ENCODE measurements at places on chromosomes 3 and 15.
A peak's percentile ranks its signal among the peaks of the same experiment; 100 is the strongest.

DNA sequence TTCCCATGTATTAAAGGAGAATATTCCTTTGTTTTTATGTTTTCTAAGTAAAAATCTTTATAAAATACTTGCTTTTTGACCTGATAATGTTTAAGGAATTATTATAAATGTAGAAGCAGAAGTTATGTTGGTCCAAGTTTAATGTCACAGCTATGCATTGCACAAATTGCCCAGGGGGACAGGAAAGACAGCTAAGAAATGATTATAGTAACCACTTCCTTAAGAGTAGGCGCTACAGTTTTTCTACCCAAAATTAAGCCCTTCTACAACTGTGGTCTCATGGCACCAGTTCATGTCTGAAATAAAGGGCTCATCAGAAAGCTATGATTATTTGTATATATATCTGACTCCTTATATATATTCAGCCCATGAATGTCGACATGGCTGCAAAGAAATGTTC is 176.4 kb downstream of the GBE1 start:
- DNase-seq, result no peak

- peak; percentile 75 for DNase-seq
Observed at GRCh38 chr3:41323467-41324155, 124.3 kb downstream of the CTNNB1 start.

GRCh38 chr3:10505050-10505790 is at the start of gene ATP2B2:
Gene ATP2B2, minus strand, starts transcription at chr3:10505586. Its CDS starts 56,043 bp downstream, at chr3:10449543.
- DNase-seq, result peak; percentile 83

DNA sequence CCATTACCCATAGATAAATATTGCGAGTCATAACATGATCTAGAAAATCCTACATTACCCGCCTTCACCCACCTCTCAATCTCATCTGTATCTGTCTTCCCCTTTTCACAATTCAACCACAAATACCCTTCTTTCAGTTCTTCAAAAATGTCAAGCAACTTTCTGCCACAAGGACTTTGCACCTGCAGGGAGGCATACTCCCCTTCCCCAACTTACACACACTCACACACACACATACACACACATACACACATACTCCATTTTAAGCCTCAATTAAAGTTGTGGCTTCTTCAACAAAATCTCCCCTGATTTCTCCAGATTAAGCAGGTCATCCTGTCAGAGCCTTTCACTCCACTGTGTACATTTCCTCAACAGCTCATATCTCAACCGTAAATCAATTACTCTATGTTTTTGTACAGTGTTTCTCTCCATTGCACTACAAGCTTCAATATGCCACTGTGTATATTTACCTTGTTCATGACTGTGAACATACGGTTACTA is 33.1 kb upstream of the CCDC50 start:
- no peak for DNase-seq

GRCh38 chr3:117393119-117393518 is 683.5 kb downstream of the TUSC7 start:
- DNase-seq, result no peak

DNA sequence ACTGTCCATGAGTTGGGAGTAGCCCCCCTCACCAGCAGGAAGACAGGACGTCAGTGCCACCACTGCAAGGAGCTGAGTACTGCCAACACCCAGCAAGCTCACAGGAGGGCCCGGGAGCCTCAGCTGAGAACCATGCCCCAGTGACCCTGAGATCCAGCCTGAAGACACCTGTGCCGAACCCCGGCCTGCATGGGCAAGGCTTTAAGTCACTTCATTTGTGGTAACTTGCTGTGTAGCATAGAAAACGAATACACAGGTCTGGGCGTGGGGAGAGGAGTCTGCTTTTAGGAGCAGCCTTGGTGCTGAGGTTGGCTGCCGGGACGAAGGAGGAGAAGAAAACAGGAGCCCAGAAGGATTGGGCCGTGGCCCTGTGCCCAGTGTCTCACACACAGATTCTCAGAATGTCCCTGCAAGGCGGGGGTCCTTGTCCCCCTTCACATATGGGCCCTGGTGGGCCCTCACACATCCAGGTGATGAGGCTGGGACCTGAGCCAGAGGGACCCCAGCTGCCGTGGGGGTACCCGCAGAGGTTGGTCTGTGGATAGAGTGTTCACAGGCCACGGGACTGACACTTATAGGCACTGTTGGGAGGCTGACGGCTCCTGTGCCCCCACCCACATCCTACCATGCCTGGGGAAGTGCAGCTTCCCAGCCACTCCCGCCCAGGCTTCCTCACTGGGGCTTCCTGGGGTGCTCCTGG is 85.3 kb downstream of the PLXNA1 start:
- no peak for DNase-seq

DNA sequence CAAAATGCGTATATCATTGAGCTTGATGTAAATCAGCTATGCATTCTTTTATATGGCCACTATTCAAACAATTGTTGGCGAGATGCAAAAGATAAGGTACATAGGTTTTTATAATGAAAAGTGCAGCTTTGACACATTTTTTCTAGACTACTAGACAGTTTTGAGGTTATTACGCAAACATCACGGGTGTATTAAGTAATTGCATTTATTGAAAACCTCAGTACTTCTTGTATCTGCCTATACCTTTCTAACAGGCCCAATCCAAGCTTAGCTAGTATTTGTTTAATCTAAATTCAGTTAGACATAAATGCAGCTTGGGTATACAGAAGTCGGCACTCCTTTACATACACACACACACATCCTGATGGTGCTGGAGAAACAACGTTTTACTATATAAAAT is 2.7 kb downstream of the SPESP1 start:
- DNase-seq, result no peak

DNA sequence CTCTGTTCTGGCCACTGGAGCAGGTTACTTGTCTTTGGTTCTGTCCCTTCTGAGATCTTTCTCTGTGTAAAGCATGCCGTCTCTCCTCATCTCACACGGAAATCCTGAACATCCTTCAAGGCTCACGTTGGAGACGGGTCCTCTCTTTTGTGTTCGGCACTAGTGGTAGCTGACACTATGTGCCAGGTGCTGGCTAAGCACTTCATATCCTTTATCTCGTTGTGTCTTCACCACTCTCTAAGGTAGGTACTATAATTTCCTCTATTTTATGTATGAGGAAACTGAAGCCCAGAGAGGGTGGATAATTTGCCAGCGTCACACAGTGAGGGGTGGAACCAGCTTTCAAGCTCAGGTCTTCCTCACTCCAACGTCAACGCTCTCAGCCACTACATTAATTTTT is 1.2 kb downstream of the IFT122 start:
- DNase-seq, result no peak

DNA sequence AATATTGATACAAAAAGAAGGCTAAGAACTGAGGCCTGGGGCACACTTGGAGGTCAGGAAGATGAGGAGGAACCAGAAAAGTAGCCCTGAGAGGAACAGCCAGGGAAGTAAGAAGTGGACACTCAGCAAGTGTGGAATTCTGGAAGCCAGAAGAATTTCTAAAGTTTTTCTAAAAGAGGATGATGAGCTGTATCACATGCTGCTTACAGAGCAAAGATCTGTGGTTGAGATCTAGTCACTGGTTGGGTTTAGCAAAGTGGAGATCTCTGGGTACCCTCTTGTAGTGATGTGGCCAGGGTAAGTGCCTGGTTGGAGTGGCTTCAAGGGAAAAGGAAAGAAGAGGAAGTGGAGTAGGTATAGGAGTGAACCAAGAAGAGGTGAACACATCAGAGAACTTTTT is 95.4 kb upstream of the DAZL start:
- DNase-seq, result no peak

- no peak for DNase-seq
Observed at GRCh38 chr3:115808244-115808643, 184.9 kb downstream of the GAP43 start.

DNA sequence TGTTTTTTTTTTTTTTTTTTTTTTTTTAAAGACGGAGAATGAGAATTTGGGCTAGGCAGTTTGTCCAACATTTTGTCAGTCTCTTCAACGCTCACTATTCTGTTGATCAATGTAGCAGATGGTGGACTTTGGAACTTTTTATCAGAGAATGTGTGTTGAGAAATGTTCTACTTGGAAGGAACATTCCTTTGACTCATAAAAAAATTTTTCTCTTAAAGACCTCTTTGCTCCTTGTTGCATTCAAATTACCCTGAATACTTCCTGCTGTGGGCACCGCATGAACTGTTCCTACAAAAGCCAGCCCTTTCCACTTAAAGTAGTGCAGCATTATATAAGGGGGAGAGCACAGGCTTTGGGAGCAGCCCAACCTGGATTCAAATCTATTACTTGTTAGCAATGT is 182.9 kb downstream of the AKAP13 start:
- DNase-seq, result no peak

DNA sequence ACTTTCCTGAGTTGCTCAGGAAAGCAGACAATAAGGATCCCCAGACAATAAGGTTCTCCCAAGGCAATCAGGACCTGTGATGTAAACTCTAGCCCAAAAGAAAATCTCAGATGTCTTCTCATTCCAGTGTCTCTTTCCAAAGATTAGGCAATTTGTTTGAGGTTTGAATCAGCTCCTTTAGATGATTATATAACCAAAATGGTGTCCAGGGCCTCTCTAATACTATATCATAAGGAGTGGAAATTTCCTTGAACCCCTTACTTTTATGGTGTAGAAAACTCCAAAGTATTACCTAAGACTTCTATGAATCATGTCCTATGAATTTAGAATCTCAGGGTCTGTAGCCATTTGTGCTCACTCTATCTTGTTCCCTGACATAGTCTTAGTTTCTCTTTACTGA is 65.9 kb downstream of the GPR176 start:
- no peak for DNase-seq

DNA sequence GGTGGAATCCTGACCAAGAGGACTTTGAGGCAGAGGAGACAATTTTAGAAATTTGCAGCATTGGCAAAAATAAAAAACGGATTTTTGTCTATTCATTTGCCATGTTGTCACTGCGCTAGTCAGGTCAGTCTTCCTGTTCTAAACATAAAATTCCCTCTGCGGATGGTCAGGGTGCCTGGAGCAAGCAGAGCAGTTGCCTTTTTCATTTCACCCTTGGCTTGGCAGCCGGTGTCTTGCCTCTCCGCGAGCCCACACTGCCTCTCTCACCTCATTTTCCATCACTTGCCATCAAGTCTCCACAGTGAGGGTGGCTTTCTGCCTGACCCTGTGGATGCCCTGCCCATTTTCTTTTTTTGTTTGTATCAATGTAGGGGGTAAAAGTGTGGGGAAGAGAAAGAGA is 396.1 kb downstream of the LRTM1 start:
- no peak for DNase-seq

GRCh38 chr3:141181819-141182218 is 49.8 kb upstream of the PXYLP1 start:
- no peak for DNase-seq

- DNase-seq, result no peak
Observed at GRCh38 chr15:51619331-51620035, 3.1 kb downstream of the DMXL2 start.

DNA sequence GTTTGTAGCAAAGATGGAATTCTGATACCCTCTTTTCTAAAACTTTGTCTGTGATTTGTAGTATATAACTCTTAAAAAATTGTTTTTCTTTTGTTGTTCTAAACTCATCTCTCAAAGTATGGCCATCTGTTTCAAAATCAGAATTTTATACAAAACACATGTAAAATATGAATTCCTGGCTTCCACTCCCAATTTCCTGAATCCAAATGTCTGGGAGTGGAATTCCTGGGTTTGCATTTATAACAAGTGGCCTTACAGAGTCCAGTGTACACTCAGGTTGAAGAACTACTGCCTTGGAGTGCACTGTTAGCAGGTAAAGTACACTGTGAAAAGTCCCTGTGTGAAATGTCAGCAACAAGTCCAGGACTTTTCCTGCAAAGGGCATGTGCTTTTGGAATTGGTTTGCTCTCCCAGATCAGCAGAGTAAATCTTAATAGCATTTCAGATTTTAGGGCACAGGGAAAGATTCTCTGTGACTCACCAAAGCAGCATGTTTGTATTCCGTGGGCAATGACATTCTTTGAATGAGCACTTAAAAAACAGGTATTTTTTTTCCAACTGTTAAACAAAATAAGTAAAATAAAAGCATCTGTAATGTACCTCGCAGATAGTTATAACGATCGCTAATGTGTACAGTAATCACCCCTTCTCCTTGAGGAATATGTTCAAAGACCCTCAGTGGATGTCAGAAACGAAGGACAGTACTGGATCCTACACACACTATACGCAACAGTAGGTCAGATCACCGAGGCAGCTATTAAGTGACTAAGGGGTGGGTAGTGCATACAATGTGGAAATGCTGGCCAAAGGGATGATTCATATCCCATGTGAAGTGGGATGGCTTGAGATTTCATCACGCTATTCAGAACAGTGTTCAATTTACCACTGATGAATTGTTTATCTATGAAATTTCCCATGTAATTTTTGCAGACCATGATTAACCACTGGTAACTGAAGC is 2.0 kb upstream of the CLDN16 start:
- no peak for DNase-seq

DNA sequence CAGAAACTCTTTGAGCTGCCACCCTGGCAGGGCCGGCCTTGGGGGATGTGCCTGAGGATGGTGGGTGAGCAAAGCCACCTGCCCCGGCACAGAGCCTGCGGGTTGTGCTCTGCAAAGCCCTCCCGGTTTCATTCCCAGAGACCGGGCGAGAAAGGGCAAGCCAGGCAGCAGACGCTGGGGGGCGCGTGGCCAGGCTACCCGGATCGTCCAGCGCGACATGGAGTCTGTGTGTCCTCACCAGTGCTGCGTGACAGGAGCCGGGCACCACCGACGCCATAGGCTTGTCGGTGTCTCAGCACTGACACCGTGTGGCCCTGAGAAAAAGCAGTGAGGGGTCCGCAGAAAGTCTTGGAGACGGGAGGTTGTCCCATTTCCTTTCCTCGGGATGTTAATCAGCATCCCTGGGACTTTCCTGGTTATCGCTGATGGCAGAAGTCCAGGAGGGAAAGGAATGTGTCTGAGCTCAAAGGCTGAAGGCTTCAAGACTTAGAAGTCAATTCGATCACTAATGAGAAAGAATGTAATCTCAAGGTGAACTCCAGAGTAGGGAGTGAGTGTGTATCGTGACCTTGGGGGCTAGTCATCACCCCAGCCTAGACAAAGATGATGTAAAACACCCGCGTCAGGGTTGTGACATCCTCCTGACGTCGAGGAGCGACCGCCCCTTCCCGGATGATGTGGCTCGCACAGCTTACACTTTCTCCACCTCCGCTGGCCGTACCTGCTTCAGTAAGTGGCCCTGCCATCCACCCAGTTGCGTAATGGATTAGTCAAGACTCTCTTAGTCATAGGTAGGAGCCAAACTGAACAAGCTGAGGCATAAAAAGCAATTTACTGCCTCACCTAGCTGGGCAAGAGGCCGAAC is 36.3 kb upstream of the PLA2G4E start:
- DNase-seq, result peak; percentile 97

- DNase-seq, result no peak
Observed at GRCh38 chr3:177463863-177464262, 266.6 kb upstream of the TBL1XR1 start.

DNA sequence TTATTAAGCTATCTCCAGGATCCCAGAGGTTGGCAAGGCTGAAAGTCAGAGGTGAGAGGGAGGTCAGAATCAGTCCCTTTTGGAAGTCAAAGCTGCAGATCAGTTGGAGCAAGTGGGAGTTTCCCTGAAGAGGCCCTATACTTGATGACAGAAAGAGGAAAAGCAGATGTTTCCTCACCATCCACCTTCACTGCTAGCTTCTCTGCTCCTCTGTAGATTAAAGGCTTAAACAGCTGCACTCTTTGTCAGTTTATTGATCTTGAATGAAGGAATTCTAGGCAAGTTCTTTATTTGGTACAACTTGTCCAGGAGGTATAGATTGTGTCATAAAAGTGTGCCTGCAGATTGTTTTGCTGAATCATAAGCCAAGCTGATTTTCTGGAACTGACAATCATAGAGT is 408.2 kb upstream of the TGFBR2 start:
- no peak for DNase-seq

- DNase-seq, result no peak
Observed at GRCh38 chr3:155147588-155147987, 67.5 kb downstream of the MME start.

GRCh38 chr15:86555939-86556338 is 476.3 kb downstream of the AGBL1 start:
- no peak for DNase-seq

Data from endodermal cell (in vitro differentiated cells).